AG08395 (cell line): ENCODE measurements at places on chromosomes 5 and 9.
A peak's percentile ranks its signal among the peaks of the same experiment; 100 is the strongest.

DNA sequence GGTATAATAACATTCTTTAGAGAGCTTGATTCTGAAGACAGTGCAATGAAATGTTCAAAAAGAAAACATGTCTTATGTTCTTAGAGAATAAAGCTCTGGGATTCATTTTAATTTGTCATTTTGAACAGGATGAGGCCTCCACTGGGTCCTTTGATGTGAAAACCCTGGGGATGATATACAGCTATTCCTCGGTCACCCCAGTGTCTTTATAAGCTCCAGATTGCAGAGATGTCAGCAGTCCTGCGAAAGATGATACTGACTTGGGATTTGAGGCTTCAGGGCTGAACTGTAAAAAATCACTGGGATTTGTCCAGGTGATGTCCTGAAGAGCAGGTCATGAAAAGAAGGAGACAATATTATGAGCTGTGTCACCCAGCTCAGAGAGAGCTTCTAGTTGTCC, 529.7 kb upstream of the ZNF608 start:
- DNase-seq, result no peak

DNA sequence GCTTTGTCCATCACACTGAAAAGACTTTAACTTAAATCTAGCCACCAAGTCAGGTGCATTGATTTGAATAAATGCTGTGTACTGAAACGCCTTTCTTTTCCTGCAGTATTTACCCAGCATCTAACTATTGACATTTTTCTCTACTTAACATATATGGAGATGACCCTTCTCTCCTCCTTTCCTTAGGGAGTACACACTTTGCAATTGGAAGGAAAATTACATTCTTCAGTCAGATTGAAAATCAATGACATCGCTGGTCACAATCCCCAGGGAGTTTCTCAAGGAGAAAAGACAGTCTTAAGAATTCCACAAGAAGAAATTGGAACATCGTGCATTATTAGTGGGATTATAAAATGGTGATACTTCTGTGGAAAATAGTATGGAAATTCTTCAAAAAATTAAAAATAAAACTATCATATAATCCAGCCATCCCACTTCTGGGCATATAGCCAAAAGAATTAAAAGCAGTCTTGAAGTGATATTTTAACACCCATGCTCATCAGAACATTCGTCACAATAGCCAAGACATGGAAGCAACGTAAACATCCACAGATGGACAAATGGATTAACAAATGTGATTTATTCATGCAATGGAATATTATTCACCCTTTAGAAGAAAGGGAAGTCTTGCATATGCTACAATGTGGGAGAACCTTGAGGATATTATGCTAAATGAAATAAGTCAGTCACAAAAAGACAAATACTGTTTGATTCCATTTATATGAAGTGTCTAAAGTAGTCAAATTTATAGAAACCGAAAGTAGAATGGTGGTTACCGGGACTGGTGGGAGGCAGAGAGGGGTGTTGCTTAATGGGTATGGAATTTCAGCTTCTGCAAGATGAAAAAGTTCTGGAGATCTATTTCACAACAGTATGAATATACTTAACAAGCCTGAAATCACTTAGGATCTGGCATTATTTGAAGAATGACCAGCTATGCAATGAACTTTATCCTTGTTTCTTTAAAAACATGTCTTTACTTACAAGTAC, 14.3 kb upstream of the FREM1 start:
- peak; percentile 54 for DNase-seq

- no peak for DNase-seq
Observed at GRCh38 chr5:178227929-178228328, 4.7 kb downstream of the PHYKPL start.

GRCh38 chr5:133884569-133885311, 83.7 kb downstream of the C5orf15 start:
- no peak for DNase-seq

GRCh38 chr5:30867711-30868110, 325.8 kb upstream of the CDH6 start:
- no peak for DNase-seq

- DNase-seq, result peak; percentile 59
Observed at GRCh38 chr5:108749128-108749861, 1.6 kb downstream of the FER start.

- peak; percentile 38 for DNase-seq
Observed at GRCh38 chr5:108727236-108727650, 20.5 kb upstream of the FER start.

DNA sequence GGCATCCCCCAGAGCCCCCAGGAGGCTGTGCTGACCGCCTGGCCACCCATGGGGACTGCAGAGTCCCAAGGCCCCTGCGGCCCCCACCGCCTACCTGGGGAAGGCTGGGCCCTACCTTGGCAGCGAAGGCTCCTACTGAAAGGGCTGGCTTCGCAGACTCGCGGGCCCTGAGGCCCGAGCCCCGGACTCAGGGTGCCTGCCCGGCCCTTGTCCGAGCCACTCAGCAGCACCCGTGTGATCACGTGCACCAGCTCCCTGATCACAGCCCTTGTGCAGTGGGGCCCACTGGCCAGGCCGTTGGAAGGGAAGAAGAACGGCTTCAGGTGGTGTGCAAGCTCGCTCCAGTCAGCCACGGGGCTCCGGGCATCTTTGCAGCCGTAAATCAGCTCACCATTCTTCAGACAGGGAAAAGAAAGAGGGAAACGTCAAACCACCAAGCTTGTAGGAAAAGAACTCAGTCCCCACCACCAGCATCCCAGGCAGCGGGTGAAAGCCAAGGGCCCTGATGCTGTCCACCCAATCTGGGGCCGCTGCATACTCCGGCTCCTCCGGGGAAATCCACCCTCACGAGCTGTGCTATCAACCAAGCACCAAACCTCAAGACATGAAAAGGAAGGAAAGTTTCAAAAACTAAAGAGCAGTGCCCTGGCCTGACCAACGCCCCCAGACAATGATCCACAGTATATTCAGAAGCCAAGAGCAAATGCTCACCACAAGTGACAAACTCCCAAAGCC, 31.9 kb downstream of the IPPK start:
- no peak for DNase-seq

DNA sequence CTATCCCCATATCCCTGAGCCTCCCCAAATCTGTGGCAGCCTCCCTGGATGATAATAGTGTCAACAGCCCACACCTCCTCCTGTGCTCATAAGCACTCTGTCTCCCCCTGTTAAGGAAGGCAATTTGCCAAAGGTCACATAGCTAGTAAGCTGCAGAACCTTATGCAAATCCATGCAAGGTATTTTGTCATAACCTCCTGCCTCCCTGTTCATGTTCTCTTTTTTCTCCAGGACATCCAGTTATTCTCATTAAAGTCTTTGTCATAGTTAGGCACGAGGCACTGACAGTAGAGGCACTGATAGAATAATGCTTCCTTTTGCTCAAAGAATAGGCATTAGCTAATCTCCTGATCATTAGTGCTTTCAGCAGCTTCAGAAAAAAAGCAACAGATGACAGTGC, 10.2 kb upstream of the AUH start:
- no peak for DNase-seq

- DNase-seq, result no peak
Observed at GRCh38 chr5:135219868-135220267, 179.2 kb downstream of the MACROH2A1 start.

- DNase-seq, result no peak
Observed at GRCh38 chr9:85960688-85961093, 19.7 kb downstream of the NAA35 start.

DNA sequence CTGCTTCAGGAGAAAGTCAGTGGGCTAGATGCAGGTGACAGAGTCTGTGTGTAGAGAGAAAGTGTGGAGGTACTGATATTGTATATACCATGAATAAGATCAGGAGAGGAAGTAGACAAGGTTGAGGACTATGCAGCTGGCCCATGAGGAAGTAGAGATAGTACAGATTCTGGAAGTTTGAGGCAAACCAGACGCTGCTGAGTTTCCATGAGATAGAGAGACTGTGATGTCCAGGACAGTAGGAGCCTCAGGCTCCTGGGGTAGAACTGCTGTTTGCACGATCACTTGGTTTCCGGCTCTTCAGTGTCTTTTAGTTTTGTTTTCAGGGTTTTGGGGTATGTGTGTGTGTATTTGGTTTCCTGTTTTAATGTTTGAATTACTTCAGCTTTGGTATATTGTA, 13.6 kb downstream of the OTULINL start:
- no peak for DNase-seq

DNA sequence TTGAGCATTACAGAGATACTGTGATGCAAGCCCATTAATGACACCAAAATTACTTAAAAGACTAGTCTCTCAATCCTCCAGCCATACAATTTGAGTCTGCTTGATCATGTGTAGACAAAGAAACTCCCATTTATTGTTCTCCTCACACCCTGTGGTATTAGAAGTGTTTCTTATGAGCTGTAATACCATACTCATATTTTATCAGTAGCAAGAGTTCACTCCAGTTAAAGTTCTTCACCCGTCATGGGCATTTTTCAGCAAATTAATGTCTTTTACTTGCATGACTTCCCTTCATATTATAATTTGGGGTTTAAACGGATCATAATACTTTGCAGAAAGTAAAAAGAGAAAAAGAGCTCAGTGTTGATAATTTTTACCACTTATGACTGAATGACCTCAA, 242.9 kb downstream of the BNC2 start:
- no peak for DNase-seq

DNA sequence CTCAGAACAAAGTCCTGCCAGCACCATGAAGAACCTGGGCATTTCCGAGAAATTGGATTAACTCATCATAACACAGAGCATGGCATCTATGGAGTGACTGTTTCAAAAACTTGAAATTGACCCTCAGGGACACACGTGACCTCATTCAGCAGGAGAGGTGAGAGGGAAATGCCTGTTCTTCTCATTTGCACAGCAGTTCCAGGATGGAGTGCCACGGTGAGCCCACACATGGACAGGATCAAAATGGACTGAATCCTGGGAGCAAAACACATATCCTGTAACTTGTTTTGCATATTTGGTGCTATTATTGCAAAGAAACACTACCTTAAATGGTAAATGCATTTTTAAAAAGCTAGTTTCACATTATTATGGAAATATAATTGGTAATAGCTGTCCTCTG, 256.1 kb upstream of the IRX2 start:
- no peak for DNase-seq

DNA sequence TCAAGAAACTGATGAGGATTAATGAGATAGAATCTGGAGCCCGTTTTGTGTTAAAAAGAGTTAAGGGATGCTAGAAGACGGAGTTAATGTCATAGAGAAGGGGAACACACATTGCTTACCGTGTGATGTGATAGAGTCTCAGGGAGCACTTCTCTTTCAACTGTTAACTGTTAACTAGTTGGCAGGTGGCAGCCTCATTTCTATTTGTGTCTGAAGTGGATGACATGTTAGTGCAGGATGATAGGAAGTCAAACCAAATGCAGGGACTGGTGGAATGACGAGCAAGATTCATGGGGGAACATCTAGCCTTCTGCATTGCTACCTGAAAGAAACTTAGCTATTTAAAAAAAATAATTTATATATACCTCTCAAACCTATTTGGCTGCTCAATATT, 222.7 kb downstream of the MAST4 start:
- no peak for DNase-seq

DNA sequence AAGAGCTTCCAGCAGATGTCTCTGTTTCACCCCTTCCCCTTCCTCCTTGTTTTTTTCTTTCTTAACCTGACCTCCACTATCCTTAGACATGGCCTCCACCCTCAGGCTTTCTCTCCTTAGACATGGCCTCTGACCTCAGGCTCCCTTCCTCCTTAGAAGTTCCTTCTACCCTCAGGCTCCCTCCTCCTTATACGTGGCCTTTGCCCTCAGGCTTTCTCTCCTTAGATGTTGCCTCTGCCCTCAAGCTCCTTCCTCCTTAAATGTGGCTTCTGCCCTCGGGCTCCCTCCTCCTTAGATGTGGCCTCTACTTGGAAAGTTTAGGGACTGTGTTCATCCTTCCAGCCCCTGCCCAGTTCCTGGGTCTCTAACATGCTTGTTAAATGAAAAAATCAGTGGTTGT, 180.4 kb upstream of the S1PR3 start:
- no peak for DNase-seq

- DNase-seq, result no peak
Observed at GRCh38 chr5:146313027-146313426, 25.6 kb upstream of the POU4F3 start.

DNA sequence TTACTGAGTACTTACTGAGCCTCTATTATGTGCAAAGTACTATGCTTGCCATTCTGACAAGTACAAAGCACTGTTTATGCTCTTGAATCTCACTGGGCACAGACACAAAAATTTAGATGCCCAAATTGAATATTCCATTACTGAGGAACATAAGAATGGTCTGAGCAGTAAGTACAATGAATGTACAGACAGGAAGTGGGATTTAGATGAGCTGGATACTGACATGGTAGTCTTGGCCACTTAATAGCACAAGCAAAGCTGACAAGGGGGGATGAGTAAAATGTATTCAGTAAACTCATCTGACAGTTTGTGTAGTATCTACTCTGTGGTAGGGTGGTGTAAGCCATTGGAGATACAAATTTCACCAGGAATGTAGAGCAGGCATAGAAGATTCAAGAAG, 132.4 kb downstream of the EFNA5 start:
- no peak for DNase-seq

- no peak for DNase-seq
Observed at GRCh38 chr5:81552852-81553566, 159.1 kb upstream of the ACOT12 start.

GRCh38 chr5:149014571-149015031, 48.3 kb downstream of the SH3TC2 start:
- DNase-seq, result no peak

GRCh38 chr5:116299746-116300640, 215.2 kb downstream of the COMMD10 start:
- no peak for DNase-seq

GRCh38 chr5:56247592-56247991, 14.5 kb upstream of the ANKRD55 start:
- peak; percentile 64 for DNase-seq

DNA sequence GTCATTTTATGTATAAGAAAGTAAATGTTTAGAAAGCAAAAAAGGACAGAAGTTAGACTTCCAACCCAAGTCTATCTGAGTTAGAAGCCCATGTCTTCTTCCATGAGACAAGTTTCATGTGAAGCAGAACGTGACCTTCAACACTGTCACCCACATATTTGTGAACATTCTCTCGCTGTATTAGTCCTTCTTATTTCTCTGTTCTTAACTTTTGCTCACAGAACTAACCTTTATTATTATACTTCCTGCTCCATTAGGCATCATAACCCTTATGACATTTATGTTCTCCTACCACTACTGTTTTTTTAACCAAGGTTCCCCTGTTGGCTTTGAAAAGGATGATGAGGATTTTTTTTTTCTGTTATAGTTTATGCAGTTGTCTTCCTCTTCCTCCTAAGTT, 238.8 kb downstream of the ZNF608 start:
- DNase-seq, result no peak

DNA sequence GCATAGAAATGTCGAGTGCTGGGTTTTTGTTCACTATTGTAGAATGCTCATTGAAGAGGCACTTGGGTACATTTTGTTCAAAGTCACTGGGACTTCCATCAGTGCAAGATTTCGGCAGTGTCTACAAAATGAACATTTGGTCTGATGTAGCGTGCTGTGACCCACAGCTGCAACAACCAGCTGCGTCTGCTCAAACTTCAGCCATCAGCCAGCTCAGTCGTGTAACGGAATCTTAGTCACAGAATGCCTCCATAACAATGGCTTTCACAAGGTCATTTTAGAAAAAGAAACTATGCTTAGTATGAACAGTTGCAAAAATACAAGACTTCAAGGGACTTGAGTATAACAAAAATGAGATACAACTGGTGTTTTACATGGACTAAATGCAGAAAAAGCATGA, 828.1 kb upstream of the GRAMD2B start:
- peak; percentile 23 for DNase-seq

GRCh38 chr5:180142824-180143610, 66.0 kb downstream of the RASGEF1C start:
- DNase-seq, result no peak

GRCh38 chr9:16013826-16014225, 461.0 kb downstream of the CCDC171 start:
- no peak for DNase-seq
